ENCODE measurements at places on chromosomes 7 and 10.
A peak's percentile ranks its signal among the peaks of the same experiment; 100 is the strongest.

- no peak for DNase-seq
Observed at GRCh38 chr7:157519246-157519645, 182.4 kb downstream of the DNAJB6 start.

DNA sequence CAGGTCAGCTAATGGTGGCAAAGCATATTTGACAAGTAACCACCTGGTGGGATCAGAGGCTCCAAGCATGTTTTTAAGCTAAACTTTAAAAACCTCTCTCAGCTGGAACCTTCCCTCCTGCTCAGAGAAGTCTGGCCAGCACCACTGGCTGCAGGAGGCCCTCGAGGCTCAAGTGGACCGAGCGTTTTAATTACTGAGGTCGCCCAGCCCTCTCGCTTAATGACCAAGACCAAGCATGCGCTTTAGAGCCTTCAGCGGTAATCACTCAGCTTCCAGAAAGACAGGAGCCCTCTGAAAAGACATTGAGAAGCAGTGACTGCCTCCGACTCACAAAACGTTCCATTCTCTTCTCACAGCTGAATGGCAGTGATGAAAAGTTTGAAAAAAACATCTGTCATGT lies 383.4 kb upstream of the ADARB2 start:
- no peak for DNase-seq

GRCh38 chr7:54719425-54719824 lies 39.6 kb downstream of the SEC61G start:
- DNase-seq = no peak

DNA sequence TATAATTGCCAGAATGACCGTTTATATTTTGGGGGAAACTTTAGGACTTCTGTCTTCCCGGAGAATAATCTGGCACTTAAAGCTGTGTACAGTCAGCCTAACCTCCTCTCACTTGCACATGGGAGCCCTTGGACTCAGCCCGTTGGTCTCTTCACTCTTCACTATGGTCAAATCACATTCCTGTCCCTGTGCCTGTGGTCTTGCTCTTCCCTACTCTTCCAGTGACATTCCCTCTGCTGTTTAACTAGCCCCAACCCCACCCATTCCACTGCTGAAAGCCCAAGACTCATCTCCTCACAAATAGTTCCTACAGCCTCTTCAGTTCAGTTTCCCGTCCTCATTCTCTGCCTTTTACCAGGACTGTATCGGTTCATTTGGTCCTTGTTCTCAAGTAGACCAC lies 135.0 kb downstream of the DYNC1I1 start:
- DNase-seq = no peak

GRCh38 chr7:131298608-131298992 lies 29.1 kb upstream of the MKLN1 start:
- DNase-seq = no peak

GRCh38 chr10:61832866-61833481 lies 68.5 kb upstream of the ARID5B start:
- no peak for DNase-seq

DNA sequence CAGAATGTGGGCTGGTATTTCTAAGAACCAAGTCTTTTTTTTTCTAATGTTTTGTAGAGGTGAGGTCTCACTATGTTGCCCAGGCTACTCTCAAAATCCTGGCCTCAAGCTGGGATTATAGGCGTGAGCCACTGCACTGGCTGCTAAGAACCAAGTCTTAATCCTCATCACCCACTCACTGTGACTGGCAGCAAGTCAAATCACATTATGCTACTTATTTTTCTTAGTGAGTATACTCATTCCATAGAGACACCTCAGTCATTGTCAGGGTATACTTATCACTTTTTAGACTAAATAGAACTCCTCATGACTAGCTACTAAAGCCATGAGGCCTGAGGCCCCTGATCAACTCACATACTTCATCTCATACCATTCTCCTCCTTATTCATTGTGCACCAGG lies 116.1 kb downstream of the STRA8 start:
- no peak for DNase-seq

GRCh38 chr10:103042908-103043307 lies 124.8 kb downstream of the CNNM2 start:
- no peak for DNase-seq

GRCh38 chr10:119778776-119779445 lies 53.1 kb downstream of the INPP5F start:
- no peak for DNase-seq

- no peak for DNase-seq
Observed at GRCh38 chr10:29304995-29305335, 16.1 kb downstream of the LYZL1 start.

DNA sequence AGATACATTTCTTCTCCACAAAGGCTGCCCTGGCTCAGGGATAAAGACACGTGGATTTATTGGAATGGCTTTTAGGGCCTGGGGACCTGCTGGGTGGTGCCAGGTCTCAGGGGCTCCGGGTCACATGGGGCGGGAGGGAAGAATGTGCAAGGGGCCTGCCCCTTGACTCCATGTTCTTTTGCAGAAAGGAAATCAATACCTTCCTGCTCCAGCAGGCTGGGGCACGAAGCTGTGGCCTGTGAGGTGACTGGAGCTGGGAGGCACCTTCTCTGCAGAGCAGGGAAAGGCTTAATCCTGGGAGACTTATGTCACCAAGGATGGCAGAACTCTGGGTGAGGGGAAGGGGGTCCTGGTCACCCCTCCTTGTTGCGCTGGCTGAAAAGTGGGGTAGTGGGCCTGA lies 42.3 kb upstream of the GNA12 start:
- DNase-seq = no peak

- DNase-seq = no peak
Observed at GRCh38 chr7:33262476-33262875, 133.1 kb downstream of the BBS9 start.

- DNase-seq = no peak
Observed at GRCh38 chr7:81233208-81233940, 314.5 kb upstream of the SEMA3C start.

DNA sequence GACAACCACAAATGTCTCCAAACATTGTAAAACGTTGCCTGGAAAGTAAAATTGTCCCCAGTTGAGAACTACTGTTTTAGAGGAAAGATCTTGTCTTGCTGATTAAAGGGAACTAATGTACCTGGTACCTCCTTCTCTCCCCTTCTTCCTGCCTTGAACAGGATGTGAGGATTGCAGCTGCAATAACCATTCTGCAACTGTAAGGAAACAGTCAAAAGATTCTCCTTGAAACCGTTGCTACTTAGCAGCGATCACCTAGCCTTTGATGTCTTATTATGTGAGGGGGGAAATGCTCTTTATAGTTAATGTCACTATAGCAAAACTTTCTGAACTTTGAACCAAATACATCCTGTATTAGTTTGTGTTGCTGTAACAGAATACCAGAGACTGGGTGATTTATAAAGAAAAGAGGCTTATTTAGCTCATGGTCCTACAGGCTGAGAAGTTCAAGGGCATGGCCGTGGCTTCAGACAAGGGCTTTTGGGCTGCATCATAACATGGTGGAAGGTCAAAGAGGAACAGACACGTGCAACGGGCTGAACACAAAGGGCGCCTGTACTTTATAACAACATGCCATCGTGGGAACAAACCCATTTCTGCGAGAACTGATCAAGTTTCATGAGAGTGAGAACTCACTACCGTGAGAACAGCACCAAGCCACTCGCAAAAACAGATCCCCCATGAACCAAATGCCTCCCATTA lies 54.2 kb upstream of the PARD3 start:
- no peak for DNase-seq

DNA sequence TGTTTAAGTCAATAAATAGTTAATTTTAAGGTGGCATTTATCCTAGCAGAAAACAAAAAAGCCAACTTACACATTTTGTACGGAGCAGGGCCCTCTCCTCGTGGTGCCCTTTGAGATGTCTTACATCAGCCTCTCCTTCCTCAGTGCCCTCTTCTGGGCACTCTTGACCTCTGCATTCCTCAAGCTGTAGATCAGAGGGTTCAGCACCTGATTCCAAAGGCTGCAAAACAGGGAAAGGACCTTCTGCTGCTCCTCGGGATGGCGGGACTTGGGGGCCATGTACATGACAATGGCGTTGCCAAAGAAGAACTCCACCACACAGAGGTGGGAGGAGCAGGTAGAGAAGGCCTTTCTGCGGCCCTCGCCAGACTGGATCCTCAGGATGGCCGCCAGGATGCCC lies 4.6 kb upstream of the OR2A14 start:
- DNase-seq = no peak

- DNase-seq = no peak
Observed at GRCh38 chr10:22620929-22621328, 93.4 kb downstream of the PIP4K2A start.

DNA sequence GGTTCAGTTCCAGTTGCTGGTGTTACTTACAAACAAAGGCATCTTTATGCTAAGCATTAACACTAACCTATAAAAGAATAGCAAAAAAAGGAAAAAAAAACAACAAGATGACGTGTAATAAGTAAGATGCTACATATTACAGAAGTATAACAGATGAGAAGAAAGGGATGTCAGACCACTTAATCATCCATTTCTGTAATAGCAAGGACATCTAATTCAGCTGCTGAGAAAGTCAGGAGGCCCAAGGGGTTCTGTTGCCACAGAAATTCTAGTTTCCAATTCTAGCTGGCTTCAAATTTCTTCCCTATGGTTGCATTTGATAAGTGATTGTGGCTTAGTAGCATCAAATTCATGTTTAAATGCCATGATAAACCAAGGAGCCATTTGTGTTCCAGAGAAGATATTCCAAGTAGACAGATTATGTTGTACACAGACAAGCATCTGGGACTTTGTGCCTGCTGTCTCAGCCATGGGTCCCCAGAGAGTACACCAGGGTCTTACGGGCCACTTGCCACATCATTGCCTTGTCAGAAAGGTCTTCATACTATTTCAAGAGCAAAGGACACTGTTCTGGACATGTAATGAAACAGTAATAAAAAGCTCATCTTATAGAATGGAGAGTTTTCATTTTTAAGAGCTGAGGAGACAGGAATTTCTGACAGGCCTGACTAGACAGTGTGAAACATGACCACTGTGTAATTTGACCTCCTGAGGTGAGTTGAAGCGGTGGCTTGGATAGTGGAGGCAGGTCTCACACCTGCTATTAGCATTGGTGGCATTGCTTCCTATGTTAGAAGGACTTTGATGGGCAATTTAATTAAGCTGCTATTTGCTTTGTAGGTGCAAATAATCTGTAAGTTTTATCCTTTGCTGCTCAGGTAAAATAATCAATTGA lies 4.2 kb upstream of the ASB4 start:
- DNase-seq = peak; percentile 21

DNA sequence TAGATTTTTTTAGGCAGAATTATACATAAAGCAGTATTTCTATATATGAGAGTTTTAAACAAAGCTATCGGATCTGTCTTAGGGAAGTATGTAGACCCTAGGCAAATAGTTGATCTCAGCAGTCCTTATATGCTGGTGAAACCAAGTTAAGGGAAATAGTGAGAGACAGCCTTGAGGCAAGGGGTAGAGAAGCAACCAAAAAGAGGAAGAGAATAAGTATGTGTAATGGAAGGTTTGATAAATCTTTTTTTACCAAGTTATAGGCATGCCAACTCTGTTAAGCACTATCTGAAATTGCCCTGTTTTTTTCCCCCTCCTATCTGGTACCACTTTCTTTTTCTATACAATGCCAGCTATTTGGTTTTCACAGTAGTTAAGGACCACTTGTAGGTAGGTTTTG lies 19.9 kb downstream of the SPAG6 start:
- DNase-seq = no peak

All from NCI-H2029 (cell line).